Stimulated activated CD4-positive, alpha-beta T cell treated with anti-CD3 and anti-CD28 coated beads, TNF-alpha, amount 100 ng/mL, for 1 hour (primary cell): ENCODE measurements at places on chromosomes 2 and 18.

DNA sequence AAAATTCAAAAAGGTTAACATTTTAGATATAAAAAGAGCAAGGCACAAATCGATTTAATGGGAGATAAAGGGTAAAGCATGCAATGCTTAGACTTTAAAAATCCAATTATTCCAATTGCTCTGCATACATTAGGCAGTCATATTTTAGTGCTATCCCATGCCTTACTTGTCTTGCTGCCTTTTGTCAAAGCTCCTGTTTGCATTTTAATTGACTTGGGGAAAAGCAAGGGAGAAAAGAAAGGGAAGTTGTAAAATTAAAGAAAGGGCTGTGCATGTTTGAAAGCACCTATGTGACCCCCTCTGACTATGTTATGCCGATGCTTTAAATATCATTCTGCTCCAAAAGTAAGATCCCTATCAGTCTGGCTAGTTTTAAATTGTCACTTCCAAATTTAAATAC is 193.7 kb upstream of the VWC2L start:
- no peak for DNase-seq

DNA sequence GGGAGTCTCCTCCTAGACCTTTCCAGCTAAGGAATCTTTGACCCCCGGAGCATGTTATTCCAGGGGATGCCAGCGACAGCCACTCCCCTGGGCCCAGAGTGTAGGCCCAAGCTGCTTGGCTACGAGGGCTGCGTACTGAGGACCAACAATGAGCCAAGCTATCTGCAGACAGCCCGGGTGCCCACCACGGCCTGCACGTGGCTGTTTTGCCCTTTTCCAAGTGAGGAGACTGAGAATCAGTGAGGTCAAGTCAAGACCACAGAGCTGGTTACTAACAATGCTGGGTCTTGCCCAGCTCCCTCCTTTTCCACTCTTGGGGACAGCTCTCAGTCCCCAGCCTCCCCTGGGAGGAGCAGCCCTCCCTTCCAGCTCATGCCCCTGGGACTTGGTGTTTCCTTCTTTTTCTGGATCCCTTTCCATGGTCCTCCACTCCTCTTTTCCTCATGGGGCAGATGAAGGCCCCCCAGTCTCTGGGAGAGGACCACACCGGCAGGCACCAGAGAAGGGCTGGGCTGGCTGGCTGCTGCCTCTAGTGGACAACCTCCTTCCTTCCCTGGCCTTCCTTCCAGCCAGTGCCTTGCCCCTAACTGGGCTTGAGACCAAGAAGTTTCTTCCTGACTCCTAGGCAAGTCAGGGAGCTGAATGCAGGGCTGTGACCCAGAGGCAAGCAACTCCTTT is 550 bp upstream of the MALL start:
- no peak for DNase-seq

- no peak for DNase-seq
These were observed 87.9 kb downstream of the BCL2L11 start for GRCh38 chr2:111208639-111209038.

- no peak for DNase-seq
These were observed 67.2 kb downstream of the LCLAT1 start for GRCh38 chr2:30514134-30514847.

- DNase-seq: no peak
These were observed 61.7 kb upstream of the LCLAT1 start for GRCh38 chr2:30385327-30385726.
